MCF 10A (cell line): ENCODE measurements at places on chromosomes 1 and 21. TPM values are rescaled to one million over a fixed set of nuclear protein-coding genes. Genes with fewer than 3 reads are reported as not detected.
A peak's percentile ranks its signal among the peaks of the same experiment; 100 is the strongest.

The CEPT1 gene
- 43.1 and 45.0 TPM in 2 replicates for total RNA-seq

The CLCA1 gene
- not detected in 2 replicates for total RNA-seq

DNA sequence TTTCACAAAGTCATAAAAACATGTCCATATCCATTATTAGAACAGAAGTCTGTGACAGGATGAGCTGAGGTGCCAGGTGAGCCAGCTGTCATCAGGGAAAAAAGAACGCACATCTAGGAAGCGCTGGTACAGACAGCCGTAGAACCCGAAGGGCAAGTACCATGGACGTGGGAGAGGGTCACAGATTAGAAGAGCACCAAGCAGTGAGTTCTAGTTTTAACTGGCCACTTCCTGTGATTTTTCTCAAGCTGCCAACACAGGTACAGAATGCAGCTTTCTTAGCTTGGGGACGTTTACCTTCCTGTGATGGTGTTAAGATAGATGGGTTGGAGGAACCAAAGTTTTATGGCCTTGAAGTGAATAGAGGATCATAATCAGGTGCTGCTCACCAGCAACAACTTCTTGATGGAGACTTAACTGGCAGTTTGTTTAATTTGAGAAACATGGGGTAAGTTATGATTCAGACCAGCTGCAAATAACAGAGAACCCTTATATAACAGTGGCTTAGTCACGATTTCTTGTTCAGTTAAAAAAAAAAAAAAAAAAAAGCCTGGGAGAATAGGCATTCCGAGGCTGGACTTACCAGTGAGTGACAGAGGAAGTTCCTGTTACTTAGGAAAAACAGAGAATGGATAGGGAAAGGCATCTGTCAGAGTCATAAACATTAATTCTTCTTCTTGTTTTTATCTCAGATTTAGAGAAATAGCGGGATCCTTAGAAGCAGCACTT, 30.9 kb downstream of the AGT start:
- H3K36me3 ChIP-seq: peaks cover 87% of the 10 kb centered on the region
- H3K27ac ChIP-seq: no peak overlapping the region
- peaks cover 24% of the 10 kb centered on the region for H3K4me1 ChIP-seq
- peak; percentile 35 for DNase-seq

DNA sequence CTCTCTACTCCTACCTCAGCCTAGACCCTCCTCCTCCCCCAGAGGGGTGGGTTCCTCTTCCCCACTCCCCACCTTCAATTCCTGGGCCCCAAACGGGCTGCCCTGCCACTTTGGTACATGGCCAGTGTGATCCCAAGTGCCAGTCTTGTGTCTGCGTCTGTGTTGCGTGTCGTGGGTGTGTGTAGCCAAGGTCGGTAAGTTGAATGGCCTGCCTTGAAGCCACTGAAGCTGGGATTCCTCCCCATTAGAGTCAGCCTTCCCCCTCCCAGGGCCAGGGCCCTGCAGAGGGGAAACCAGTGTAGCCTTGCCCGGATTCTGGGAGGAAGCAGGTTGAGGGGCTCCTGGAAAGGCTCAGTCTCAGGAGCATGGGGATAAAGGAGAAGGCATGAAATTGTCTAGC, 21.6 kb upstream of the VPS13D start:
- peak overlapping the region; percentile 57 for H3K27ac ChIP-seq
- H3K4me3 ChIP-seq: no peak overlapping the region
- no peaks in the 10 kb centered on the region for H3K36me3 ChIP-seq
- H3K4me1 ChIP-seq: no peaks in the 10 kb centered on the region
- H3K27me3 ChIP-seq: peaks cover 16% of the 10 kb centered on the region

DNA sequence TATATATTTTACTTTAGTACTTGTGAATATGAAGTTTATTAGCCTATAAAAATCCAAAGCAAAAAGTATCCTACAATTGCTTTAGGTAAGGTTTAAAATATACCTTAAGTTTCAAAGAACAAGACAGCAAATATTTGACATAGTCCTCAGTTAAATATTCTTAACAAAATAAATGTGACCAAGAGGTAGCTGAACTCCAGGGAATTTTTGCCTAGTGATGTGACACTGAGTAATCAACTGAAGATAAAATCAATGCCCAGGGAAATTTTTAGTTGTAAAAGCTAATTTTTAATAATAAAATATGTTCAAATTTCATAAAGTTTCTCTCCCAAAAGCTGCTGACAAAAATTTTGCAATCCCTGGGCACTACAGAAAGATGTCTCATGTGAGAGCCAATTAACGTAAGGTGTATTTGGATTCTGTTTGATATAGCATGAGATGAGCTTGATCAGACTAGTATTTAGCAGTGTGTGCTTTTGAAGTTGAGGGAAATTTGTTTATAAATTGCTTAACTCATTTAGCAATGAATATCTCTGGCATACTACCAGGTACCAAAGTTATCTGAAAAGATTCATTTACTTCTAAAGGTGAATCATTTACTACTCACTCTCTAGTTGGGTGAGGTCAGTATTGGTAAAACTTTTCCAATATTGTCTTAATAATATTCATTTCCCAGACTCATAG, 80.2 kb upstream of the PALMD start:
- no peaks in the 10 kb centered on the region for H3K36me3 ChIP-seq
- H3K27ac ChIP-seq: no peak overlapping the region
- peaks cover 5% of the 10 kb centered on the region for H3K4me1 ChIP-seq
- no peak overlapping the region for H3K4me3 ChIP-seq
- peak; percentile 26 for DNase-seq
- no peaks in the 10 kb centered on the region for H3K27me3 ChIP-seq
